ENCODE measurements at places on chromosomes 2 and 18.

DNA sequence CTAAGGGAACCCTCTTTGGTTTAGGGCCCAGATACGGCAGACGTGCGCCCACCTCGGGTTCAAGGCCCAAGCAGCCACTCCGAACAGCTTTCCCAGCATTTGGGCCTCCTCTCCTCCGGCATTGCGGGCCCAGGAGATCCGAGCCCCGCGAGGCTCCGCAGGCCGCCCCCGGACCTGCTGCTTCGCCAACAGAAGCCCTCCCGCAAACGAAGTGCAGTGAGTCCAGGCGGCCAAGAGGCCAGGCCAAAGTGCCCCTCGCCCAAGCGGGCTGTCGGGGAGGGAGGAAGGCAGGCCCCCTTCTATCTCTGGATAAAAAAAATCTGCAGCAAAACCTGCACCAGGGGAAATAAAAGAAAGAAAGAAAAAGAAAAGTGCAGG, 6.0 kb downstream of the EN1 start:
- no peak for DNase-seq

DNA sequence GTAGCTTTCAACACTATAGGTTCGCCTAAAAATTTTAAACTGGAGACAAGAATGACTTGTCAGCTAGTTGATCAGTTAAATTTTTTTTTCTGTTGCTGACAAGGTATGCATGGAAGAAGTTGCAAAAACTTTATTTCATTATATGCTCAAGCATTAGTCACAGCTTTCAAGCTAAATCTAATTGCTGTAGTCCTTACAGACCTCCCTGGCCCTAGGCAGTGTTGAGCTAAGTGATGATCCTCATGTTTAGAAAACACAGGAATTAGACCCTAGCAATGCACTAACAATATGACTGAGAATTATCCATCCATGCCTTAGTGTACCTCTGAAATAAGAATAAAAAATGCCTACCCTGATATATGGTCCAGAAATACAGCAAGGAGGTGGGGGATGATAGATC, 253.4 kb downstream of the SP3 start:
- DNase-seq, result no peak

- DNase-seq, result no peak
These were observed 105.5 kb upstream of the HDAC4 start for GRCh38 chr2:239506101-239506857.

DNA sequence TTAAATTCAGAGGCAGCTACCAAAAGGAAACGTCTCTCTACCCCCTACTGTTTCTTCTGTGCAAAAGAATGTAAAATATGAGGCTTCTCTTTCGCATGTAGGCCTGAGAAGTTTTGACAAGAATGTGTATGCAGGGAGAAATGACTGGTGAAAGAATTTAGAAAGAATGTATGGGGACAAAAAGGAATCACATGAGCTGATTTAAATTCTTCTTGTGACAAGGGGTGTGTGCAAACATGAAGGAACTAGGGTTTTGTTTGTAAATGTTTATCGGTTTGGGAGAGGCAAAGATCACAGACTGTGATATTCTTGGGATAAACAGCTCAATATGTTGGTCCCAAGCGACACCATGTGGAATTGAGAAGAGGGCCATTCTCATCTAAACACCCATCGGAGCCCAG, 345.2 kb upstream of the VRK2 start:
- DNase-seq, result no peak

- no peak for DNase-seq
These were observed 212.6 kb upstream of the ACVR2A start for GRCh38 chr2:147632198-147632597.

- no peak for DNase-seq
These were observed 271.3 kb upstream of the PXDN start for GRCh38 chr2:2015646-2016045.

DNA sequence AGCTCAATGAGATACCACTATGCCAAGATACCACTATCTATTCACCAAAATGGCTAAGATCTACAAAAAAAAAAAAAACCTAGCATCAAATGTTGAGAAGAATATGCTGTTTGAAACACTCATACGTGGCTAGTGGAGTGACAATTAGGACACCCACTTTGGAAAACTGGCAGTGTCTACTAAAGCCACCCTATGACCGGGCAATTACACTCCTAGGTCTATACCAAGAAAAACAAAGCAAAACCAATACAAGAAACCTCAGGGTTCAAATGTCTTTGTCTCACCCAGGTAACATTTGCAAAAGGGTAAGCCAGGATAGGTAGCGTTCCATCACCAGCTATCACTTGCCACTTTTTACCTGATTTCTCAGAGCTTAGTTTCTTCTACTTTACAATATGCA, 123.6 kb upstream of the CAB39 start:
- no peak for DNase-seq
